Renal pelvis (tissue), 12 donors: ENCODE measurements at places on chromosomes 6 and 20.

DNA sequence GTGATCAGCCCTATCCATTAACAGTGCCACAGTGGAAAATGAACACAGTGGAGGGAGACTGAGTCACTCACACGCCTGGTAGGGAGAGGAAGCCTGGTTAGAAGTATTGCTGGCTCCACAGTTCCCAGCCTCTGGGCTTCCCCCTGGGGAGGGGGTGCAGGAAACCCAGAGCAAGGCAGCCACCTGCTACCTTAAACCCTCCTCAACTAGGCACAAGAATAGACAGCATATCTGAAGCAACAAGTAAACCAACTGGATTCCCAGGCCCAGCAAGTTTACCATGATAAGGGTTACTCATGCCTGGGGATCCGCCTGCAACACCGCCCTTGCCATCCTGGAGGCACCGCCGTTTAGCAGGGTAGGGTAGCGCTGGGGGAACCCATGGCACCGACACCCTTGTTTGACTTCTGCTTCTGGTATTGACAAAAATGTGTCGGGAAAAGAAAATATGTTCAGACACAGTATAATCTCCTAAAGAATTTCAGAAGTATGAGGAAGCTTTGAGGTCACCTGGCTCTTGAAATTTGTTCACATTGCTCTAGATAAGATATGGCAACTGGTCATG, 38.3 kb downstream of the SLC22A23 start:
- DNase-seq, result no peak

- DNase-seq, result no peak
Observed at GRCh38 chr20:64196309-64196708, 32.1 kb downstream of the MYT1 start.

DNA sequence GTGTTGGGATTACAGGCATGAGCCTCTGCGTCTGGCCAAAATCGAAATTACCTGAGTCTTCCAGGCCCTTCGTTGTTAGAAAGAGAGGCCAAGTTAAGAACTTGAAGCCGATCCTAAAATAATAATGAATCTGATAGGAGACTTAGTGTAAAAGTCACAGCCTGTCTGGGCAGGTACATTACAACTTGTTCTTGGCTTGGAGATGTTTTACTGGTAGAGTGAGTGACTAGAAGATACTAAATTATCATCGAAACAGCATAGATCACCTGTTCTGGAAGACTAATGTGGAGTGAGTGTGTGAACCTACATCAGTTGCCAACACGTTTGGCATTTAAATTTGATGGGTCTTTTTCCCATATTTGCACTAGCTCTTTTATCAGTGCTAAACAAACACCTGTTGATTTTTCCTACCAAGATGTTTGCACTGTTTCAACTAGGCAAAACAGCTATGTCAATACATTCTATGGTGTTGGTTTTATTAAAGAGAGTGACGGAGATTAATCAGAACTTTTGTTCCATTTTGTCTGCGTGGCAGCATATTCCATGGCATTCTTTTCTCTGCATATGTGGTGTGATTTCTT, 4.6 kb upstream of the TMEM217 start:
- no peak for DNase-seq

DNA sequence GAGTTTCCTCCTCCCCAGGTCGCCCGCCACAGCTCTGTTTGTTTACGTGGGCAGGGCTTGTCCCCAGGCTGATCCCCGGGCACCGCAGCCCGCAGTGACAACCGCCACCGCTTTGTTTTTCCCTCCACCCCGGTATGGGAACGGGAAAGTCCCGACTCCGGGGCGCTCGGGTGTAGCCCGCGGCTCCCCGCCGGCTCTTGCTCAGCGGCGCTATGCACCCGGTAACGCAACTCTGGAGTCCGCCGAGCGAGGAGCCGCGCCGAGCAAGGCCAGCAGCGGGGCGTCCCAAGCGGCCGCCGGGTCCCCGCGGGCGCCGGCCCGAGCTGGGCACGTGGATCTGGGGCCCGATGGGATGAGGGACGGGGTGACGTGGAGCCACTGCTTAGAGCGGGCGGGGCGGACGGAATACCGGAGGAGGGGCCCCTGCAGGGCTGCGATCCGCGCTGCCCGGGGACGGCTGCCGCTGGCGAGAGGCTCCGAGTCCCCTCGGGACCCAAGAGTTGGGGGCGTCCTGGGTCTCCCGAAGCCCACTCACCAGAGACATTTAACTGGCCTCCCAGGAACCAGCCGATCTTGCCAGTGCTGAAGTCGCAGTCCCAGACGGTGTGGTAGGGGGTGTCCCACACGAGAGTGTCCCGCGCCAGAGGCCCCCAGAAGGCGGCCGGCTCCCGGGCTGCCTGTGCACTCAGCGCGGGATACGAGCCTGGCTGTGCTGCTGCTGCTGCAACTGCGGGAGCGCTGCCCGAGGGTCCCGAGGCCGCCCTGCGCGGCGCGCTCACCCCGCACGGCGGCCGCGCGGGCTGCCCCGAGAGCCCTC, 497 bp downstream of the ACSS1 start:
- no peak for DNase-seq

- no peak for DNase-seq
Observed at GRCh38 chr20:5390720-5391119, 74.0 kb upstream of the PROKR2 start.
